NCI-H1417 (cell line): ENCODE measurements at places on chromosomes 11 and 22.

DNA sequence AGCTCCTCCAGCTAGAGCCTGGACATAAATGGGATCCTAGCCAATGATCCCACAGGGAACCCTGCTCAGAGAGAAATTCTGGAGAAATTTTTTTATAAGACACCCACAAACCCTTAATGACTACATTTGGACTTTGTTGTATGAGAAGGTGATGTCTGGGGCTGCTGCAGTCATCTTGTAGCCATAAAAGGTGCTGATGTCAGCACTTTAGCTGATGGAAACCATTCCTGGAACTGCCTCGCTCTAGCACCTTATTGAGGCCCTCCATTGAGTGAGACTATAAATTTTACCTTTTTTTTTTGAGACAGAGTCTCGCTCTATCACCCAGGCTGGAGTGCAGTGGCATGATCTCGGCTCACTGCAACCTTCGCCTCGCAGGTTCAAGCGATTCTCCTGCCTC is 610.7 kb downstream of the OPCML start:
- no peak for DNase-seq

- no peak for DNase-seq
Observed at GRCh38 chr11:26027887-26028286, 304.0 kb upstream of the ANO3 start.

DNA sequence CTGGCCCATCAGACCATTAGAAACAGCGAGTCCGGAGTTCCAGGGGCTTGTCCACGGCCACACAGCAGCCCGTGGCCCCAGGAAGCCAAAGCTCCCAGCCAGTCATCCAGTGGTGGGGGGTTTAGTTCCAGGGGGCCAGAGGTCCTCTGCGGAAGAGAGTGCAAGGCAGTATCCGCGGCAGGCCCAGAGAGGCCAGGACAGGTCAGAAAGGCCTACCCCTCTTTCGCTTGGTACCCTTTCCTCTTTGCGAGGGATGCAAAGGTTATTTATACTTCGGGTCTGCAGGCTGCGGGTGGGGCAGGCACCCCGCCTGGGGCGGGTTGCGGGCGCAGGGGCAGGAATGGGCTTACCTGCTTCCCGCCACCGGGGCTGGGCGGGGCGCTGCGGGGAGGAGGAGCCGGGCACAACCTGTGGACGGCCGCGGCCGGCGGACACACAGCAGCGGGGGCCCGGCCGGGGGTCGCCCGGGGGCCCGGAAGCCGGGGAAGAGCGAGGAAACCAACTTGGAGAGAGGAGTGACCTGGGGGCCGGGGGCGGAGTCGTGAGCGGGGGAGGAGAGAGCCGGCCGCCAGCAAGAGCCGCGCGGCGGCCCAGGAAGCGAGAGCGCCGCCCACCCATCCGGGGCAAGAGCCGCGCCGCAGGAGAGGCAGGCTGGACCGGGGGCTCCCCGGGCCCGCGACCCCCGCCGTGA is at the start of gene SH3BP1:
SH3BP1 (plus strand) TSS at position 600 of the 691 bp plus-strand sequence. CDS start 119 bp downstream, outside the sequence.
- peak; percentile 27 for DNase-seq

GRCh38 chr11:15911377-15912044 is 444.8 kb downstream of the SOX6 start:
- peak; percentile 61 for DNase-seq

DNA sequence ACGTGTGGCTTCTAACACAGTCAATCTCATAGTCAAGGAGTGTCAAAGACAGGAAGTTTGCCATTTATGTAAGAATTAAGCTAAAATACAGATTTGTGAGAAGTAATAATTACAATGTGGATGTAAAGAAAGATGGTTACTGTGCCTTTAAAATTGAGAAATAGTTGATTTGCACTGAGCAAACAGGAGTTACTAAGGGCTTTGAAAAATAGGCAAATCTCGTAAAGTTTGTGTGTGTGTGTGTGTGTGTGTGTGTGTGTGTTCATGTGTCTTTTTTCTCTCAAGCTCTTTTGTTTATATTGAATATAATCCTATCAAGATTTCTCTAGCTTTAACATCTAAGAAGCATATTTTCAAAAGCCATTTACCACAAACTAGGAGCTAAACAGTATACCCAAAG is 2284.5 kb downstream of the LRRC4C start:
- no peak for DNase-seq

DNA sequence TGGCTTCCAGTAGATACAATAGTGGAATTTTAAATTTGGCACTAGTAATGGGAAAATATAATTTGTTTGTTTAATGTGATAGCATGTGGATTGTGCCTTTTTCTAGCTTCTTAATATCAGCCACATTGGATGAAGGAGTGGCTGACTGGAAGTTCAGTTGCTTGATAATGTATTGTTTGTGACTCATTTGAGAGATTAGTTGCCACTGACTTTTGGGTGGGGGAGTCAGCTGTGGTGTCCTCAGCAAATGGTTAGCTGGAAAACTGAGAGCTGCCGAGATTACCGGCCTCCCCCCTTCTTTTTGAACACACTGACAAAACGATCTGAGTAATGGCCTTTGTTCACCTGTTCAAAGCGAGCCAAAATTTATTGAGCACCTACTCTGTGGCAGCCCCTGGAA is 5.5 kb downstream of the JAM3 start:
- DNase-seq, result no peak

DNA sequence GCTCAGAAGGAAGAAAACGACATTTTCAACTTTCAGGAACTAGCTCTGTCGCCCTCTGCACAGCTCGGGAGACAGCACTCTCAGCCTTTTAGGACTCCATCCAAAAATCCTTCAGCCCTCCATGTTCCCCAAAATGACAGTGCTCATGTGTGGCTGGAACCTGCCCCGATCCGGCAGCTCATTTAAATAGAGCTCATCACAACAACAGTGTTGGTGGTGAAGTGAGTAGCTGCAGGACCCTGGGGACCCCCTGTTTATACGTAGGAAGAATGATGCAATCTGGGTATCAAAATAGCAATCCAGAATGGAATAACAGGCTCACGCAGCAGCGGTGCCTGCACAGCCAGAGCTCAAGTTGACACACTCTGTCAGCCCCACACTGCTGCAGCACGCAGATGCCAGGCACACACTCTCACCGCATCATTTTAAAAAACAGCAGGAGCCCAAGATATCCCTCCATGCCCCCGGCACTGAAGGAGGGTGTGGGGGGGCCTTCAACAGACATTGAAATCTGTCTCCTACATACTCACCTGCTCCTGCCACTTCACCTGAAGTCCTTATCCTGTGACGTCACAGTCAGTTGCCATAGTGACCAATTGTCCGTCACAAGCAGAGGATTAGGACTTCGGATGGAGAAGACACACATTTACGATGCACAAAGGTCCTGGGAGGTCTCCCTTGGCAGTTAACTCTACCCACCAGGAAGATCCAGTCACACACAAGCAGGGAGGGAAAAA is 24.0 kb downstream of the TRIM66 start:
- peak; percentile 48 for DNase-seq

DNA sequence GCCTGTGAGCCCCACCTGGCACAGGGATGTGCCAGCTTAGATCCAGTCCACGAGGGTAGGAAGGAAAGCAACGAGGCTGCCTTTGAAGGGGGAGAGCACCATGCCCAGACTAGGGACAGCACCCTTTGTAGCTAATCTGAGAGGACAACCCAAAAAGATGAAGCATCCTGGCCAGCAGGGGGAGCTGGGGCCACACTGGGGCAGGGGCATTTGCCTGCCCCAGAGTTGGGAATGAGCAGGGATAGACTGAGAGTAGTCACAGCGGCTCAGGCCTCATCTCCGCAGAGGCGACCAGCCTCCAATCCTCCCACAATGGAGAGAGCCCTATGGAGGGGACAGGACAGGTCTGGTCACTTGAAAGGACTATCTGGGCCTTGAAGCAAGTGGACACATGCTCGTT is 16.4 kb downstream of the LMO1 start:
- peak; percentile 23 for DNase-seq

GRCh38 chr11:65855927-65856363 is 2.0 kb downstream of the CFL1 start:
- DNase-seq, result no peak

GRCh38 chr22:40764763-40765441 is 54.2 kb downstream of the SLC25A17 start:
- DNase-seq, result no peak

DNA sequence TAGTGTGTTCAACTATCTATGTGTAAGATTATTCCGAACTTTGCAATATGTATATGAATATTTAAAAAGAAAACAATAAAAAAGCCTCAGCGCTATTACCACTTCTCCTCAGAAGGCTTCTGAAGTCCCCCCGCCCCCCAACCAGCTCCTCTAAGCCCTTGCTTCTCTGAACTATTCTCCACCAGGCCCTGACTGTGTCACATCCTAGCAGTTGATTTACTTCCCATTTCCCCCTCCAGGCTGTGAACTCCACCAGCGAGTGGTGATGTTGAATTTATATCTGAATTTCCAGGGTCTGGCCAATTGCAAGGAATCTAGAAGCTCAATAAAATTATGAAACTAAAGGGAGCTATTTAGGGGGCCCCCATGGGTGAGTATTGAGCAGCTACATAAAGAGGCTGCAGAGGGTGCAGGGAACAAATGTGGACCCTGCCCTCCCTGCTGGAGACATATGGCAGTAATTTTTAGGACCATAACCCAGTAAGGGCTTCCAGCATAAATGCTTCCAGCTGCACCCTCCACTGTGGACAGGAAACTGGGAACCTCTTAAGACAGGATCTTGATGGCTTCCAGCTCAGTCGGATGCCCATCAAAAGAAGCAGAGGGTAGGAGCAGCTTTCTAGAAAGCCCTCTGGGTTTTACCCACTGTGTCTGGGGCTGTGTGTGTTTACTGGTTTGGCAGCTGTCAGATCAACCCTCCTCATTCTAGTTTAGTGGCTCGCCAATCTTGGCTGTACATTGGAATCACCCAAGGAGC is 81.4 kb downstream of the TIMP3 start:
- DNase-seq, result no peak

DNA sequence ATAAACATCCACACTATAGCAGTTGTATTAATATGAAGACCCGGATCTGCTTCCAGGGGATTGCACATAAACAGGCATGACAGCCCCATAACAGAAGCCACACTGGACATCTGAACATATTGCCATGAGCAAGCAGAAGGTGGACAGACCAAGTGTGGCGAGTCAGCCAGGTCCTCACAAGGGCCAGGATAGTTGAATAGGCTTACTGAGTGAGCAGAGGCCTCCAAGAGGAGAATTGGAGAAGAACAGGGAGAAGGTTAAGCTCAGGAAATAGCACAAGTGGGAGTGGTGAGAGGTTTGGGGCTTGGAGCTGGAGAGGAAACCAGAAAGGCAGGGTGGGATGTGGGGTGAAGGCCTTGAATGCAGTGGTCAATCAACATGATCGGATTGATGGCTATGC is 10.8 kb downstream of the SLC35C1 start:
- no peak for DNase-seq

- DNase-seq, result no peak
Observed at GRCh38 chr22:22907551-22908494, 20.2 kb downstream of the IGLL5 start.

DNA sequence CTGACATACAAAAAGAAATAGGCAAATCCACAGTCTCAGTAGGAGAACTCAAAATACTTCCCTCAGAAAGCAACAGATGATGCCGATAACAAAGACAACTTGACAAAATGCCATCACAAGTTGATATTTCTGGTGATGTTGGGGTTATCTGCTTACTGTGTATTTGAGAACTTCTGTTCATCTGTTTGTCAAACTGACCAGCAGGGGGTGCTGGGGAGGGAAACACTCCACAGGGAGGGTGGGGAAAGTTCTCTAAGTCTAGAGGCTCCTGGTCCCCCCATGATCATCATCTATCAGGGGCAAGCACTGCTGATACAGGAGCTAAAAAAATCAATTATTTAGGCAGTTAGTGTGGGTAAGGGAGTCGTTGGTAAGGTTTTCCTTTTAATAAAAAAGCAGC is 19.2 kb downstream of the GLYATL1 start:
- no peak for DNase-seq

DNA sequence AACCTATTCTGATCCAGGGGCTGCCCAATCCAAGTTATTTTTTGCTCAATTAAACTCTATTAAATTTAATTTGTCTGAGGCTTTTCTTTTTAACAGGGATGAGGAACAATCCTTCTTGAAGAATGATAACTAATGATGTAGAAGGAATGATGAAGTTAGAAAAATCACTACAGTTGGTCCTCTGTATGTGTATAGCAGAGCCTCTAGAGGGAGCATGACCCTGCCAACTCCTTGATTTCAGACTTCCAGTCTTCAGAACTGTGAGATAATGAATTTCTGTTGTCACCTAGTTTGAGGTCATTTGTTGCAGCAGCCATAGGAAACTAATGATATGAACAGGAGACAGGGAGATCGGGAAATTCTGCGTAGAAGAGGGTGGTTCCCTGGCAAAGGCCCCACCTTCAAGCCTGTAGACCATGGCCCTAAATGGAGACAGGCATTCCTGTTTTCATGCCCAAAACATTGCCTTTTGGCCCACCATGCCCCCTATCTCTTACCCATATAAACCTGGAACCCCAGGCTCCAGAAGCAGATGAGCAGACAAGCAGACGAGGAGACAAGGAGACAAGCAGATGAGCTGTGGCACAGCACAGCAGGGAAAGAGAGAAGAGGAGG is 7.7 kb upstream of the QSER1 start:
- DNase-seq, result no peak

GRCh38 chr11:129242855-129243254 is 50.7 kb upstream of the ARHGAP32 start:
- no peak for DNase-seq

DNA sequence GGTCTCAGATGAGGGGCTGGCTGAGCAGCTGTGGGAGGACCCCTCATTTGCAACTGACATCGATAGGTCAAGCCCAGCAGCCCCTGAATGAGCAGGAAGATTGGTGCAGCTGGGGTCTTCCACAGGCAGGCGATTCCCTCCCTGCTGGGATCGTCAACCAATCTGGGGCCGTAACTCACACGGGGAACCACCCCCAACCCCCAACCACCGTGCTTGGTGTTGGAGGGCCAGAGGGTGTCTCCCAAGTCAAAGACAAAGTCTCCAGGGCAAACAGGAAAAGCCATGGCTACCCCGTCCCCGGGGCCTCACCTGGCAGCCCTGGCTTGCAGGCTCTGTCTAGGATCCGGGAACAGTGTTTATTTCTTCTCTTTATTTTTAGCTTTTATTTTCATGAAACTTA is 26.9 kb upstream of the SCUBE1 start:
- no peak for DNase-seq

DNA sequence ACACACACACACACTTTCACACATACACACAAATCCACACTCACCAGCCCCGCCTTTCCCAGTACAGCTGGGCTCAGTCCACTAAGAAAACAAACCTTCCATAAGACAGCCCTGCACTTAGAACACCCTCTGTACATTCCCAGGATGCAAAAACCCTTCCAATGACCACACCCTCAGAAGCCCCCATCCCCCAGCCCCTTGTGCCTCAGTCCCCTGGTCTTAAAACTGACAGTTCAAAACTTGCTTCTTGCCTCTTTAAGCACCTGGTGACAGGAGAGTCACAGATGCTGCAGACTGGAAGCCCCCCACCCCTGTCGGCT is 23.0 kb downstream of the APLNR start:
- peak; percentile 40 for DNase-seq

DNA sequence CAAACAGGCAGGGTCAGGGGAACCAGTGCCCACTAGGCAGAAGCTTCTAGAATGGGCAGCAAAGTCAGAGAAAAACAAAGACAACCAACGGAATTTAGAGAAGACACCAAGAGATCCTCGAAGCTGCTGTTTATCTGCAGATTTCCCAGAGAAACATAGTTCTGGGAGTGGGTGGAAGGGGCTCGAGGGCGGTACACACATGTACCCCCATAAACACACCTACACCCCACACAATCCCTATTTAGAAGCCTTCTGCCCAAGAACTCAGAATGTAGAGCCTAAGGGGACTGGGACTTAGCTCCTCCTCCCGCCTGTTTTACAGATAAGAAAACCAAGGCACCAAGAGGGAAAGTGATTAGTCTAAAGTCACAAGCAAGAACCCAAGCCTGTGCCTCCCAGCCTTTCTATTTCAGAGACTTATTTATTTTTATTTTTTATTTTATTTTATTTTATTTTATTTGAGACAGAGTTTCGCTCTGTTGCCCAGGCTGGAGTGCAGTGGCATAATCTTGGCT is 6.4 kb downstream of the NPTXR start:
- no peak for DNase-seq
